ENCODE measurements at places on chromosomes 11 and 22.

DNA sequence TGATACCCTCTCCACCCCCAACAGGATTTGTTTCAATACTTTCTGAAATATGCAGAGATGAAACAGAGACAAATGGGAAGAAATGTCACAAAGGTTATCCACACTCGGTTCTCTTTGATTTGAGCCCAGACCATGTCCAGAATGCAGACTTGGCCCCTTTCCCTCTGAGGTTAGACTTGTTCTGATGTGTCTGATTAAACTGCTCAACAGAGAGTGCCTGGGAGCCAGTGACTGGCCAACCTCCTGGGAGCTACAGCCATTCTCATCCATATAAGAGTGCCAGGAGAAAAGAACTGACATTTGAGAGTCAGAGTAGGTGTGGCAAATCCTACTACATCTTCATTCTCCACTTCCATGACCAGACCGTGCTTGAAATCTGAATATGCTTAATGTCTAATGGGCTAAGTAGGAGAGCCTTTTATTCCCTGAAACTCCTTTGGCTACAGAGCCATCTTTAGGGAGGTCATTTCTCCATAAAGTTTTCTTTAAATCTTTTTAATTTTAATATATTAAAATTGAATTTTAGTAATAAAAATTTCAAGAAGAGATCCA, 201.4 kb downstream of the BLID start:
- DNase-seq = no peak

DNA sequence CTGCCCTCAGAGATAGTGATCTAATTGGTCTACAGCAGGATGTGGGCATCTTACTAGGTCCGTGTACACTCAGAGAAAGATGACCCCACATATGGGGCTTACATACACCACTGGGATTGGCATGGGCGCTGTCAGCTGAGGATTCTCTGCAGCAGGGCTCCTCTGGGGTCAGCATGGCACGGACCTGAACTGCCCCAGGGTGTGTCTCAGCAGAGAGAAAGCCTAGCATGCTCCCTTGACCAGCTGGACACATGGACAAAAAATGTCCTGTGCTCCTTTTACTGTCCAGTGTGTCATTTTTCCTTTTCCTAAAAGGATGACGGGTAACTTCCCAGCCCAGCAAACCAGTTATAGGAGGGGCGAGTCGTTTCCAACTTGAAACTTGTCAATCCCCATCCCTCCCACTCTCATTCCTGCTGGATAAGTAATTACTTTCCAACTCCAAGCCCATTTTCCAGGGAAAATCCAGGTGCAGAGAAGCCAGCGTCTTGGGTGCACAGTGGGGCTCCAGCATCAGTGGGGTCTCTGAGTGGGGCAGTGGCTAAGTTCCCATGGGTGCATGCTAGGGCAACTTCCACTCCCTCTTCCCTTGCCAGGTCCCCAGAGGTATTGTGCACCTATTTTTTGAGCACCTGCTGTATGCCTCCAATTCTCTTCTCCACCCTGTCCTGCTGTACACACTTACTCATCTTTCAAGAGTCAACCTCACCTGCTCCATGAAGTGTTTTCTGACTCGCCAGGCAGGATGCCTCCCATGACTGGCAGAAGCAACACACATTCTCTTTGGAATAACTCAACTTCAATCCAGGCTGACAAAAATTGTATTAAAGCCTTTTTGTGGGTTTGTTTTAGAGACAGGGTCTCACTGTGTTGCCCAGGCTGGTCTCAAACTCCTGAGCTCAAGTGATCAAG, 5.0 kb downstream of the VSTM5 start:
- DNase-seq = no peak

DNA sequence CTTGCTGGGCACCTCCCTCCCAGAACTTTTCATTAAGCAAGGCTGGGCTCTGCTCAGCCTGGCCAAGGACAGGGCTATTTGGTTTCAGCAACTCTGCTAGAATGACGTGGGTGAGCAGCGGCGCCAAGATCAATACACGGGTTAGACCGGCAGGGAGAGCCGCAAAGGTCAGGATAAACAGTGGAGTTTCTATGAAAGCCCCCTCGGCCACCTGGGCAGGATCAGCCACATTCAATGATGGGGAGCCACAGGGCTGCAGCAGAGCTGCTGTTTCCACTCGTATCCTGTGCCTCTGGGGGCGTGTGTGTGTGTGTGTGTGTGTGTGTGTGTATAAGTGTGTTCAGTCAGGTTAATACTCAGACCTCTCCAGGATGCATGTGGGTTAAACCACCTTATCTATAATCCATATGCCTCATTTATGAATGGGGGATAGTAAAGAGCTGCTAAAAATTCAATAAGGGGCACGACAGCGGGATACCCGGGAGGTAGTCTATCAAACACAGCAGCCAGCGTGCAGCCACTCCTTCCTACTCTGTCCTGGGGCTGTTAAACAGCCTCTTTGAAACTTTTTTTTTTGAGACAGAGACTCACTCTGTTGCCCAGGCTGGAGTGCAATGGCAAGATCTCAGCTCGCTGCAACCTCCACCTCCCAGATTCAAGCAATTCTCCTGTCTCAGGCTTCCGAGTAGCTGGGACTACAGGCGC, 34.8 kb downstream of the MYH9 start:
- DNase-seq = peak; percentile 75

DNA sequence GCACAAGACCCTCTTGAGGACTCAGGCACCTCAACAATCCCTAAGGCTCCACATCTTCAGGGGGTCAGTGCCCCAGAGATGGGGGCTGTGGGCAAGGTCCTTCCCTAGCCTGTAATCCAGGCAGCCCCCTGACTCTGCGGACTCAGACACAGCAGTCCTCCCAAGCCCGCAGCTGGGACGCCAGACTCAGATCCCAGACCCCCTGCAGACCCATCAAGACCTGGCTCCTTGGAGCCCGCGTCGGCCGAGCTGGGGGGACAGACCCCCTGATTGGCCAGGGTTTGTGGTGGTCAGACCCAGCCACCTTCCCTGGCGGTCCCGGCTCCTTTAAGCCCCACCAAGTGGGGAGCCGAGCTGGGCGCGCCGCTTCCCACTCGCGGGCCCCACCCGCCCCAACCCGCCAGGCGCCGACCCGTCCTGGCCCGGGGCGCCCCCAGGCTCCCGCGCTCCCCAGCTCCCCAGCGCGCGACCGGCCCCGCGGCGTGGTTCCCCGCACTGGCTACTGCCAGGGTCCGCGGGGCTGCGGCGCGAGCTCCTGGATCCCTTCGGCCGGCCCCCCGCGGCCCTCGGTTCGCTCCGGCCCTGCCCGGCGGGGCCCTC, 458 bp downstream of the OSBPL5 start:
- DNase-seq = no peak

DNA sequence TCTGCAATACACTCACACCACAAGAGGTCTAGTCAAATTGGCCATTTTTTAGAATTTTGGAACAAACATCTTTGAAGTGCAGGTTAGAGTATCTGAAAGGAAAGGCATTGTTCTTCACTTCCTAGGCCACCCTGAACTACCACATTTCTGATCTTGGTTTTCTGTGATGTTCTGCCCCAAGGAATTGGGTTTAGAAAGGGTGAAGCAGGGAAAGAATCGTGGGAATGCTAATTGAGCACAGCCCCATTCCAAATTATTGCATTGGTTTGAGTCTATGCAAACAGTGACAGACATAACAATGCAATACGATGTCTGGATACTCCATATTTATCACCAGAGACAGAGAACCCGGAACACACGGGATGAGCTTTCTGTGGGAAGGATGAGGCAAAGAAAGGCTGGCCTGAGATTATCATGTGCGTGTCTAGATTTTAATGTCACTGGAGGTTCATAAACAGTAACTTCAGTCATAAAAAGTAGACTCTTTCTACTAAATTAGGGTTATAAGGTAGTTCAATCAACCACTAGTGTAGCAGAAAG, 195.3 kb upstream of the BLID start:
- DNase-seq = no peak

DNA sequence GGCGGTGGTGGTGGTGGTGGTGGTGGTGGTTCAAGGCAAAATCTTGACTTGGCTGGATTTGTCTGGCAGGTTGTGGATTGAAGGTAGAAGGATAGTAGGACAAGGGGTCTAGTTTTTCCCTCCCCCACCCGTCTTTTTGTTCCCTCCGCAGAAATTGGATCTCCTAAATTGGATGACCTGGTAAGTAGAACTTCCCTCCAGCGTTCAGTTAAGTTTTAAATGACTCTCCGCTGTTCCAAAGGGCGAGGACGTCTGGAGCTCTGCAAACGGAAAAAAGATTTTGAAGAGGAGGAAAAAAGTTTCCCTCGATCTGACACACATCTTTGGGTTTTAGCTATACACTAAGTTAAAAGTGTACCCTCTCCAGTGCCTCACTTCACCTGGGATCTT, 422 bp upstream of the LGR4 start:
- peak; percentile 40 for DNase-seq

- DNase-seq = no peak
These were observed 41.9 kb downstream of the MYEOV start for GRCh38 chr11:69335781-69336405.
